ENCODE measurements at places on chromosomes 1 and 21.

GRCh38 chr1:59026472-59026948, 242.7 kb upstream of the JUN start:
- DNase-seq, result no peak

- DNase-seq, result peak; percentile 25
Measured at GRCh38 chr1:93346421-93346993, 800 bp downstream of the DR1 start.

GRCh38 chr1:26887125-26887524, 3.0 kb downstream of the GPN2 start:
- no peak for DNase-seq

DNA sequence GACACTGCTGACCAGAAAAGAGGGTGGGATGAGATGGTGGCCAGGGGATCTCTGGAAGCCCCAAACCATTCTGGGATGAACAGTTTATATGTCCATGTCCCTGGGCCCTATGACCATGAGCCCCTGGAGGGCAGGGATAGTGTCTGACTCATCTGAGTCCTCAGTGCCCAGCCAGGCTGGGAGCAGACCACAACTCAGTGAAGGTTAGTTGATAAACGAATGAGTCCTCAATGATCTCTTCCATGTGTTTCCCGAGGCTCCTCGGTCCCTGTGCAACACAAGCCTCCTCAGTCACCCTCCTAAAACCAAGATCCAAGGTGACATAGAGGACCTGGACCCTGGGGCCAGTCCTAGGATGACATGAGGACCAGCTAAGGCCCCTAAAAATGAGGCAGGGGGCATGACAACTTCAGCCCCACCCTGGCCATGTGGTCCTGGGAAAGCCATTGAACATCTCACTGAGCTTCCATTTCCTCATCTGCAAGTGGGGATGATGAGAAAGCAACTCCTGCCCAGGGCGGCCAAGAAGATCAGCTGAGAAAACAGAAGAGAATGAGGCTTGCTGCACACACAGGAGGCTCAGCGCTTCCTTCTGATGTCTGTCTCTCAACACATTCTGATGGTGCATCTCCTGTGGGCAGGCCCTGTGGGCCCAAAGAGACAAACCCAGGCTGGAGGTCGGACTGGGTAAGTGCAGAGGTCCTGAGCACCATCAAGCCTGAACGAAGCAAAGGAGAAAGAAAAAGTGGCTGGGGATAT, 86.3 kb downstream of the GLIS1 start:
- DNase-seq, result no peak

- no peak for DNase-seq
Measured at GRCh38 chr1:78005448-78005722, 646 bp downstream of the DNAJB4 start.

DNA sequence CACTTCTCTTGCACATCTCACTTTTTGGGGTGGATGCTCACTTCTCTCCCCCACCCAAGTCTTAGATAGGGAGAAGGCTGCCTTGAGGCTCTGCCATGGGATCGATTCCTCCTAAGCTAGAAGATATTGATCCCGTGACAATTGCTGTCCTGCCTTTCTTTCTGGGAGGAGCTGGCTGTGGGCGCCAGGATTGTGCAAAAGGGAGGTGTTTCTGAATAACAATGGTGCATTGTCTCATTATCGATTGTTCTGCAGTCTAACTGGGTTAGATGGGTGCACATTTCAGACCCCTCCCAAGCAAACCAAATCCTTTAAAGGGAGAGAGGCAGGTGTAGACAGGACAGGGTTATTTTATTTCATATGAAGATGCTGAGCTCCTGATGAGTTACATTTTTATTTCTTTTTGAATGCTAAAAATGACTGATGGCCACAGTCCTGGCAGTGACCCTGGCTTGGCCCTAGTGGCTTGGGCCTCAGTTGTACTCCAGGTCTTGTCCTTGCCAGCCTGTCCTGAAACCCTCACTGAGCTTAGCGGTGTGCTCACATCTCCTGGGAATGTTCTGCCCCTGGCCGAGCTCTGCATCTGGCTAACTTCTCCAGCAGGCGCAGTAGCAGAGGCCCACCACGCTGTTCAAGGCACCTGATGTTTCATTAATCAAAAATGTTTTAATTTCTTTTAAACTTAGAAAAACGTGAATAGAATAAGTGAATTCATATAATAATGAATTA, 99.0 kb upstream of the KAZN start:
- DNase-seq, result no peak

DNA sequence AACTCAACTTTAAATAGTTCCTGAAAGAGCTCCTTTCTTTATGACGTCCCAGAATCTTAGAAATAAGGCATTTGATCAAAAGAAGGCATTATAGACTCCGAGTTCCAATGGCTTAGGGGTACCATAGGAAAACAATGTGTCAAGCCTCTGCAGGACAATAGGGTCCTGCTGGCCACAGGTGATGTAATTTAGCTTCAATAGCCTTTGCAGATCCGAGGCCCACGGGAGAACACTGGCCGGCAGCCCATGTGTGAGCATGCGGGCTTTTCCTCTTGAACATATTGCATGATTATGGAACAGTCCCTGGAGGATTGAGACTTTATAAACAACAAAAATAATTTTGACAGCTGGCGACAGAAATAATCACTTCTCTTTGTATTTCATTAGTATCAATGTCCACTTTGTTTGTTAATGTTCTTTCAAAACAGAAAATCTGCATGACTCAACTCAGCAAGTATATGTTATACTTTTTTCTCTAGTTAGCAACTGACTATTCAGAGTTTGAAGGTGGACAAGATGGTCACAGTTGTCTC, 49.0 kb upstream of the NR5A2 start:
- DNase-seq, result no peak

DNA sequence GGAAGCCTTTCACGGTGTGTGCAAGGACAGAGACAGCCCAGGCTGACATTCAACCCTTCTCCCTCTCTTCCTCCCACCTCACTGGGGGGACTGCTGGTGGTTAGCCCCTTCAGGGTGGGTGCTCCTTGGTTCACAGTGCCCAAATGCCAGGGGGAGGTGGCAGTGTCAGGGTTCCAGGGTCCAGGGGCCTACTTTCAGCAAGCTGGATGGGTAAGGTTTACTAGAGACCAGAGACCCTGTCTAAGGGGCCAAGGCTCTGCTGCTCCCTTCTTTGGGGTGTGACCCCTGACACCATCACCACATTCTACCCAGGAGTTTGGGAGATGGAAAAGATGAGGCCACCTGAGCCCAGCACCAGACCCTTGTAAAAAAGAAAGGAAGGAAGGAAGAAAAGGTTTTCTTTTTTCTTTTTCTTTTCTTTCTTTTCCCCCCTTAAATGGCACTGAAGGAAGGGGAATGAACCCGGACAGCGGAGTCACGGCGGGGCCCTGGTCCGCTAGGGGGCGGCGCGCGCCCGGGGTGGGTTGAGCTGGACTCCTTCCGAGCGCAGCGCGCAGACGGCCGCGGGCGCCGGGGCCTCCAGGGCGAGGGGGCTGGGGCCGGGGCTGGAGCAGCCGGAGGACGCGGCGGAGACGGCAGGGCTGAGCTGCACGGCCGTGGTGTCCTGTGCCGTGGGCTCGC, 18.8 kb downstream of the KNCN start:
- DNase-seq, result peak; percentile 27

DNA sequence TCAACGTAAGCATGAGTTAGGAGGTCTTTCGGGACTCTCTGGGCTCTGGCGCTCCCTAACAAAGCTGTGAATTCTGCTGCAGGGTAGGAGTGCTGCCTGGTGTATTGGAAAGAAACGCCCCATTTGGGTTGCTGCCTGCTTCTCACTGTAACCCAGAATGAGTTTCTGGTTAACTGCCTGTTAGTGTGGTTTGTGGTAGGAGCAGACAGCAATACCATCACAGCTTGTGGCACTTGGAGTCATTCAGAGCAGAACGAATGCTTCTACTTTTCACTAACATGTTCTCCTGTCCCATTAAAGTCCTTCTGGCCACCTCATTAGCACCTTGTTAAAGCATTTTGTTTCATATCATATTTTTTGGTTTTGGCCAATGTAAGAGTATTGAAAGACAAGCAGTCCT, 18.1 kb downstream of the MAP3K7CL start:
- DNase-seq, result no peak

DNA sequence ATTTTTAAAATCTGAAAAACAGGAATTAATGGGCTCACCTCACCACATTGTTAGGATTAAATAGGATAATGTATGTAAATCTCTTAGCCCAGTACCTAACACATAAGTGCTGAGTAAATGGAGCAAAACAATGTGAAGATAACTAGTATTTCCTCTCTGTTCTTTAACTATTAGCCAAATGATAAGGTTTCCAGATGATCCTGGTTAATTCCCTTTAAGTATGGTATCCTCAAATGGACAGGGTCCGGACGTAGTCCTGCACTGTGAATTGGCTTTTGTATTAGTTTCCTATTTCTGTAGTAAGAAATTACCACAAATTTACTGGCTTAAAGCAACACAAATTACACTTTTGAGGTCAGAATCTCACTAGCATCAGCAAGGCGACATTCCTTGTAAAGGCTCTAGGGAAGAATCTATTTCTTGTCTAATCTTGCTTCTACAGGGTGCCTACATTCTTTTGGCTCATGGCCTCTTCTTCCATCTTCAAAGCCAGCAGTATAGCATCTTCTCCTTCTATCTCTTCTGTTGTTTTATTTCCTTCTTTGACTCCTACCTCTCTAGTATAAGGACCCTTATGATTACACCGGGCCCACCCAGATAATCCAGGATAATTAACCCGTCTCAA, 17.1 kb downstream of the SCAF4 start:
- no peak for DNase-seq

GRCh38 chr1:162279136-162279498, 97.5 kb downstream of the SPATA46 start:
- DNase-seq, result peak; percentile 81

GRCh38 chr1:110176299-110176956, 26.1 kb downstream of the SLC6A17 start:
- peak; percentile 77 for DNase-seq
